ENCODE measurements at places on chromosomes 6 and 20.

DNA sequence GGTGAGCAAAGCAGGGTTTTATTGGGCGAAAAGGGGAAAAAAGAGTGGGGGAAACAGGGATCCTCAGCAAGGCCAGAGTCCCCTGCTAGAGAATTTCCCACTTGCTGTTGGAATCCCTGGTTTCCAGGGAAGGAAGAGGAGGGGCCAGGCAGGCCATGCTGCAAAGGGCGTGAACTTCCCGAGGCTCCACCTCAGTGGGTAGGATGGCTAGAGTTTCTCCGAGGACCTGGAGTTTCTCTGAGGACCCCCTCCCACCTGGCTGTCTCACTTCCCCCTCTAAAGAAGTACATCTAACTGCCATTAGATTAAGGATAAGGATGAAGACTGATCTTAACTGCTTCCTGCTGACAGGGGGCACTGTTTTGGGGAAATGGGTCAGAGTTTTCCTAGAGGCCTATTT, 1239.3 kb upstream of the GJE1 start:
- no peak for DNase-seq

DNA sequence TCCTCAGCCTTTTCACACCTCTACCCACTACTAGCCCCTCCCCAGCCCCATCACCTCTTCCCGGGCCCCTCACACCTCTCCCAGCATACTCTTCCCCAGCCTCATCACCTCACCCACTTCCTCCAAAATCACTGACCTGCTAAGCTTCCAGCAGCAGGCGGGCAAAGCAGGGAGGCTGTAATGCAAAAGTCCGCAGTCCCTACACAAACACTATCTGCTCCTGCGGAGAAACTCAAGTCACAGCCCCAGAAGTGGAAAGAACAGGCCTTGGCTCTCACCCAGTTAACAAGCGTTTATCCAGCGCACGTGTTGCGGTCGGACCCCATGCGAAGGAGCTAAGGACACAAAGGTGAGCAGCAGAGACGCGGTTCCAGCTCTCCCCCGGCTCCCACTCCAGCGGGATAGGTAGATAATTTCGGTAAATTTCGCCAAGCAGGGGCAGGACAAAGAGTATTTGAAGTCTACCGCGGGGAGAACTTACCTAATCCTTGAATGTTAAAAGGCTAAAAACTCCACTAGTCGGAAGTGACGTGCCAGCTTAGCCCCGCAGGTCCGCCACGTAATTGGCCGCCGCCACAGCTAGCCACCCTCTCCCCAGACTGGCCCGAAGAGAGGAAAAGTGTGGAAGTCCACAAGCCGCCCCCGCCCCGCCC, 728 bp upstream of the TRIM39 start:
- DNase-seq, result peak; percentile 78

DNA sequence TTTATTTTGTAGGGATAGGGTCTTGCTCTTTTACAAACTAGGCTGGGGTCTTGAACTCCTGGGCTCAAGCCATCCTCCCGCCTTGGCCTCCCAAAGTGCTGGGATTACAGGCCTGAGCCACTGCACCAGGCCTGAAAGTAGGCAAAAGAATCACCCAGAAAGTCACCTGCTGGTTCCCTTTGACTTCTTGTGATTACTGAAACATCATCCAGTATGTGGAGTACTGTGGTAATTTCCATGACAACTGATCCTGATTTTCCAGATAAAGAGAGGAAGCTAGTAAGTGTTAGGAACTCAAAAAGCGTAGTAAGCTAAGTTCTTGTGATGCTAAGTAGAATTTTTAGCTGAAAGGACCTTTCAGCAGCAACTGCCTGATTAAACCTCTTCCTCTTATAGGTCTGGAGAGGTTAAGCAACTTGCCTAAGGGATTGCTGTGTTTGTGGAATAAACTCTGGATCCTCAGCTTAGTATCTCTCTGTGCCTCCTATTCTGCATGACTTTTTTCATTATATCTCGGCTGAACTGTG, 16.8 kb downstream of the RALY start:
- DNase-seq, result no peak

DNA sequence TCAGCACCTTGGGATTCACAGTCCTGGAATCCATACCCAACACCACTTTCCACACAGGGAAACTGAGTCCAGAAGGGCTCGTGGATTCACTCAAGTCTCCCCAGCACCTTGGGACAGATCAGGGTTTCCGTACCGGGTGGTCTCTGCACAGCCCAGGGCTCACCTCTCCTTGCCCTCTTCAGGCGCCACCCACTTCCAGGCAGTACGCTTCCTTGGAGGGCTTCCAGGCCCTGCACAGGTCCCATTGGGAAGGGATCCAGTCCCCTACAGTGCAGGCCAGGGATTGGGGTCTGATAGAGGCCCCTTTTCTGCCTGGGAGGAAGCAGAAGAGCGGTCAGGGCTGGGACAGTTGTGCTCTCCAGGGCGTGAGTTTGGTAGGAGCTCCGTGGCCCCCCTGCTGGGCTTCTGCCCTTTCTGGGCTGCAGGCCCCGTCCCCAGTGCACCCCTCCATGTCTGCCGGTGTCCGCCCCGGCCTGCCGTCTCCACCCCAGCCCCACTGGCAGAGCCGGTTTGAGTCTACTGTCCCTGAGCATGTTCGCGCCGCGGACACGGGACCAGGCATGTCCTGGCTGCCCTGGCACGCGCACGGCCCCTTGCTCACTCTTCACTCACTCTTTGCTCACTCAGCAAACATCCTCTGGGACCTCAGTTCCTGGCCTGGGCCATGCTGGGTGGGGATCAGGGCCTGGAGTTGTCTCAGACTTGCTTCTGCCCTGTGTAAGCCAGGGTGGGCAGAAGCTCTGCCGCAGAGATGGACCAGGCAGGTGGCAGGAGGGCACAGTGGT, 12.6 kb downstream of the SRC start:
- no peak for DNase-seq

GRCh38 chr20:33897313-33897912, 86.3 kb downstream of the CHMP4B start:
- peak; percentile 3 for DNase-seq

DNA sequence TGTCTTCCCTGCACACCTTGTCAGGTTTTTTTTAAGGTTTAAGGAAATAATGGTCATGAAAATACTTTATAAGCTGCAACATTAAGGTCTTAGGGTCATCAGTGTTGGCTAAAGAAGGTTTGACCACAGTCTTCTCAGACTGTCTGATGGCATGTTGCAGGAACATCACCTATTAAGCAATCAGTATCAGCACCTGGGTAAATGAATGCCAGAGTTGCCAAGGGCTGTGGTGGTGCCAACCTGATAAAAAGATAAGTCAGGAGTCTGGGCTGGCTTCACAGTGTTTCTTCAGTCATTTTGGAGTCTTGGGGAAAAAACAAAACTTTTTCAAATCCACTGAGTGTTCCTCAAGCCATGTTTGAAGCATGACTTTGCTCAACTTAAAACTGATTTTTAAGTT, 61.5 kb upstream of the VSTM2L start:
- DNase-seq, result no peak

GRCh38 chr20:34410336-34410735, 47.3 kb downstream of the ITCH start:
- no peak for DNase-seq

DNA sequence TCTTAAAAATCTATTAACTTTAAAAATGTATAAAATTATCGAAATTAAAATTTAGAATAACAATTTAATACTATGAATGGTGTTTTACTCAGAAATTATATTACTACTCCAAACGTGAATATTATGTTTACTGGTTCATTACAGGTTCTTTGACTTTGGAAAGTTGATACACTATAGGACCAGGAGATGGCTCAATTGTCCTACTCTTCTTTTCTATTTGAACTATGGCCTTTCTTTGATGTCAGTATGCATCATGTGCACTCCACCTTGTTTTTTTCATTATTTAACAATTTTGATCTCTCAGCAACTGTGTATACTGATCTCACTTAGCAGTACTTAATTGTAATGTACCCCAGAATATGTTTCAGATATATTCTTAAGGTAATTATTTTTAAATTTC, 391.5 kb upstream of the MANEA start:
- no peak for DNase-seq

Measured in stimulated activated CD8-positive, alpha-beta memory T cell treated with anti-CD3 and anti-CD28 coated beads, Interleukin-2, amount 100 ng/mL, for 48 hours (primary cell).